ENCODE measurements at places on chromosomes 2 and 18.

DNA sequence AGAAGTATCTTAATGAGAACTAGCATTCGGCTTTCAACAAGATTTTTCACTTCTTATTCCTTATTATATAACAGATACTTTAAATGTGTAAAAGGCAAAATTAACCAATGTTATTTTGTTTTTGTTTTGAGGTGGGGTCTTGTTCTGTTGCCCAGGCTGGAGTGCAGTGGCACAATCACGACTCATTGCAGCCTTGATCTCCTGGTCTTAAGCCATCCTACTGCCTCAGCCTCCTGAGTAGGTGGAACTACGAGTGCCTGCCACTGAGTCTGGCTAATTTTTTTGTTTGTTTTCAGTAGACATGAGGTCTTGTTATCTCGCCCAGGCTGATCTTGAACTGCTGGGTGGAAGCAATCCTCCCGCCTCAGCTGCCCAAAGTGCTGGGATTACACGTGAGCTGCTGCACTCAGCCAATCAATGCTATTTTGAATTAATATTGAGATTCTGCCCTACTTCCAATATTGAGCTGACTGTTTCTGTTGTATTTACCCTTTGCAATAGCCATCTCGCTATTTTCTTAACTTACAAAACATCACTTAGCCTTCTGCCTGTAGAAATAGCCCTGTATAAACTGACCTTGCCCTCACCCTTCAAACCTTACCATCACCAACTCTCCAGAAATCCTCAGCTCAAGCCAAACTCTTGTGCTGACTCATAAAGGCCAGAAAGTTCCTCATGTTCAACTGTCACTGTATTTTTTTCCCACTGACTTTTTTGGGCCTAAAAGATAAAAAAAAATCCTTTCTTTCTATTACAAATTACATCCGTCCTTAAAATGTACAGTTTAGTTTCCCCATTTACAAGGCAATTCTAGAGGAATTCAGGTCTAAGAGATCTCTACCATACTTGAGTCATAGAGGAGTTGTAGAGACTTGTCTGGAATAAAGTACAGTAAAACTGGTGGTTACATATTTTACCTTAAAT, 94.3 kb downstream of the OLA1 start:
- no peak for DNase-seq

- DNase-seq = no peak
Observed at GRCh38 chr2:39246382-39246980, 2.7 kb upstream of the CDKL4 start.

- no peak for DNase-seq
Observed at GRCh38 chr2:212227755-212228154, 310.8 kb downstream of the ERBB4 start.

DNA sequence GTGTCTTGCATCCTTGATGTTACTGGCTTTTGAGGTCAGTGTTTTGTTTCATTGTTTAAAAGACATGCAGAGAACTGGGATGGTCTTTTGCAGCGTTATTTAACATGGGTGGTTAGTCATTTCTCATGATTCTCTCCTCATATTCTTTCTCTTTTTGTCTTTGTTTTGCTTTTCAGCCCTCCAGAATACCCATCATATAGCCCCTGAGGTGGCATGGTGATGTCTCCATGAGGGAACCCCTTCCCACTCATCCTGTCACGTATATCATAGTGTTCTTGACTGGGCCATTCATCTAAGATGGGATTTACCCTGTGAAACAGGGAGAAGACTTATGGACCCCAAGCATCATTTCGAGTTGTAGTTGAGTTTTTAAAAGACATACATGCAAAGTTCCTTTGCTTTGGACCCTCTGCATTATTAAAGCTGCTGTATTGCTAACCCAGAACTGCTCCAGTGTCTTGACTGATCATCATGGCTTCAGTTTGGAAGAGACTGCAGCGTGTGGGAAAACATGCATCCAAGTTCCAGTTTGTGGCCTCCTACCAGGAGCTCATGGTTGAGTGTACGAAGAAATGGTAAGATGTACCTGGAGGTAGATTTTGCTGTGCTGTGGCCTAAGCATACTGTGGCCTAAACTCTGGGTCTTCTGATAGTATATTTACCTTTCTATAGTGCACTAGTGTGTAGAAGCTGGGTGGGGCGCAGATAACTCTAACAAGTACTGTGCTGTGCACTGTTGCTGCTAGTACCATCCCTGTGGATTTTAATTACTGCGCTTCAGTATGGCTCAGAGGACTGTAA, 1.4 kb downstream of the EHBP1 start:
- no peak for DNase-seq

DNA sequence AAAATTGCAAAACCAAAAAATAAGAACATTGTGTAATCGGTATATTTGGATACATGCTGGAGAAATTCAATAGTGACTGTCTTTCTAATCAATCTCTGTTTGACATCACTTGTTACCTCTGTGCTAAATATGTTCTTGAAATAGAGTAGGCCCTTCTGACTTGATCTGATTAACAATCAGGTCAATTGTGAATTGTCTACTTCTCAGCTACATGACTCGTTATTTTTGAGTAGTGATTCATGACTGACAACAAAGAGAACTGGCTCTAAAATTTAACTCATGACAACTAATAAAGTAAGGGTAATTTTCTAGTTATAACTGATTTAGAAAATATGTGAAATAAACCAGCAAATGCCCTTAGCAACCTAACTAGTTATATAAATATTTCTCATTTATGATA, 312.1 kb downstream of the TMX3 start:
- no peak for DNase-seq

GRCh38 chr2:177242121-177242987, 22.2 kb downstream of the NFE2L2 start:
- no peak for DNase-seq

GRCh38 chr2:100043081-100043890, 99.1 kb downstream of the AFF3 start:
- no peak for DNase-seq

GRCh38 chr2:202609381-202610145, 25.2 kb upstream of the FAM117B start:
- no peak for DNase-seq

DNA sequence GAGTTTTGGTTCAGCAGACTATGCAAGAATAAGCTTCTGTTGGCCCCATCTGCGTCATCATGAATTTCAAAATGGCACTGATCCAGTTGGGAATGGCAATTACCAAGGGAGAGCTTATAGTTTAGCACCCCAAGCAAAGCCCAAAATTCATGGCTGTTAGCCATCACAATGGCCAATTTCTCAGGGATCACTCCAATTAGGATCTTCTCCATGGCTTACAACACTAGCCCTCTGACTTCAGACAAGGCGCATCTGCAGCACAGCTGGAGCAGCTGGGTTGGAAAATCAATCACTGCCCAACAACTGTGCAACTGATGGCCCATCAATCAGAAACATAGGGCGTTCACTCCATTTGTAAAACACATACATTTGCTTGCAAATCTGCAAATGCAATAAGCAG, 273.6 kb downstream of the SRBD1 start:
- DNase-seq = no peak

GRCh38 chr2:176679061-176679669, 409.9 kb downstream of the MTX2 start:
- DNase-seq = no peak

- DNase-seq = no peak
Observed at GRCh38 chr2:18067588-18068384, 189.3 kb downstream of the KCNS3 start.

GRCh38 chr2:158753641-158754611, 41.2 kb upstream of the DAPL1 start:
- DNase-seq = no peak

DNA sequence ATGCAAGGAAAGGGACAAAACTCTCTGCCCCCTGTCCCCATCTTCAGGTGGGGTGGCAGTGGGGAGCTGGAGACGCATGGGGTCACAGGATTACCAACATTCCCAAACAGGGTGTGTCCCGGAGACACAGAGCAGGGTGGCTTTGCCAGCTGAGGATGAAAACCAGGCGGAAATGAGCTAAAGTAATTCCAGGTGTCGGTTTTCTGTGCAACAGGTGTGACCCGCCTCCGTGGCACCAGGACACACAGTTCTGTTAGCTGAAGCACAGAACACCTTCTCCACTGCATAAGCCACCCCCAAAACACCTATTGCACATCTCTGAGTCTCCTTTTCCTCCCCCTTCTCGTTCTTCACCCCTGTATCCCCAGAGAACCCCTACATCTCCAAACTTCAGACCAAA, 122.7 kb upstream of the GLI2 start:
- DNase-seq = no peak

DNA sequence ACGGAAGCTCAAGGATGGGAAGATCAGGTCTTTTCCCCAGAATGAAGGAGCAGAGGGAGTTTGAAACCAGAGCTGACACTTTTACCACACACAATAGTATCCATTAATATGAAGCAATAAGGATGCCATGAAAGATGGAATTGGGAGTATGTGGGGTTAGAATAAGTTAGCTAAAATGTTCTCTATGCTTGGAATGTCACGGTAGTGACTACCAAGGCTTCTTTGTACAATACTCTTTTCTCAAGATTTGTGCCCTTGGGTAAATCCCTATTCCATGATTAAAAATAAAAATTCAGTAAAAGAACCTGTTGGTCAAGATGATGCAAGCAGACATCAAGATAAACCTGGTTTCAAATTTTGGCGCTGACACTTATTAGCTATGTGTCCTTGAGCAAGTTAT, 75.0 kb downstream of the NRXN1 start:
- no peak for DNase-seq

GRCh38 chr2:175579646-175580045, 398.1 kb upstream of the ATP5MC3 start:
- no peak for DNase-seq

DNA sequence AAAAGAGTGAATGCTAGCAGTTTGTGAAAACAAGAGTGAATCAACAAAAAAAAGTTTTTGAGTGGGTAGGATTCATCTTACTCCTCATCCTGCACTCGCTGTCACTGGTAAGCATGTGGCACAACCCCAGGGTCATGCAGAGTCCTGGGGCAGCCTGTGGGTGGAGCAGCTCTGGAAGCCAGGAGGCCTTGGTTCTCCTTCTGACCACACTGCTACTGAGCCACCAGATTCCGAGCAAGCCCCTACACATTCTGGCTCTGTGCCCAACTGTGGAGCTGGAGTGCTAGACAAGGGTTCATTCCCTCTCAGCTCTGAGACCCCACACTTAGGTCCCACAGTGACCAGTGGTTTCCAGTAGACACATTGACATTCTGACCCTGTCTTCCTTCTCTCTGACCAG, 670.6 kb downstream of the BCL11A start:
- no peak for DNase-seq

- no peak for DNase-seq
Observed at GRCh38 chr18:59994357-59994756, 94.6 kb downstream of the PMAIP1 start.

GRCh38 chr2:217941886-217942728, 60.7 kb downstream of the TNS1 start:
- DNase-seq = no peak

- DNase-seq = no peak
Observed at GRCh38 chr2:161402297-161402696, 13.8 kb upstream of the TBR1 start.

DNA sequence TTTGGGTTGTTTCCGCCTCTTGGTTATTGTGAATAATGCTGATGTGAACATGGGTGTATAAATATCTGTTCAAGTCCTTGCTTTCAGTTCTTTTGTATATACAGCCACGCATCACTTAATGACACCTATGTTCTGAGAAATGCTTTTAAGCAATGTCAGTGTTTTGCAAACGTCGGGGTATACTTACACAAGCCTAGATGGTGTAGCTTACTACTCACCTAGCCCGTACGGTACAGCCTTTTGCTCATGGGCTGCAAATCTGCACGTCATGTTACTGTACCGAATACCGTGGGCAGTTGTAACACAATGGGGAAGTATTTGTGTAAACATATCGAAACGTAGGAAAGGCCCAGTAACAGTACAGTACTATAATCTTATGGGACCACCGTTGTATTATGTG, 12.4 kb downstream of the RALB start:
- no peak for DNase-seq

GRCh38 chr2:23532391-23533337, 147.7 kb downstream of the KLHL29 start:
- DNase-seq = no peak

GRCh38 chr2:100882645-100883613, 63.0 kb downstream of the NPAS2 start:
- no peak for DNase-seq

DNA sequence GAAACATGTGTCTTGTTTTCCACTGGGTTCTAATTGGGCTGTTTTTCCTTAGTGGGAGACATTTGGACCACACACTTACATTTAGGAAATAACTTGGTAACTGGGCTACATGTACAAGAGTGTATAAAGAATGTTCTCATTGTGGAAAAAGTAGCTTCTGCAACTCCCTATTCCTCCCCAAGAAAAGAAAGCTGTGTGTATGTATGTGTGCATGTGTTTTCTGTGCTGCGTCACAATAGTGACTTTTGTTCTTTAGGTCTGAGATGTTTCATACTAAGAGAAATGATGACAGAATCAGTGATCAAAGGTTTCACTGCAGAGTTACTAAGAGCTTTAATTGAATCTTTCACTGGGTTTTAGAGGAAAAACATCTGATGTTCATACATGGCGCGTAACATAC, 82.7 kb downstream of the TANC1 start:
- no peak for DNase-seq

DNA sequence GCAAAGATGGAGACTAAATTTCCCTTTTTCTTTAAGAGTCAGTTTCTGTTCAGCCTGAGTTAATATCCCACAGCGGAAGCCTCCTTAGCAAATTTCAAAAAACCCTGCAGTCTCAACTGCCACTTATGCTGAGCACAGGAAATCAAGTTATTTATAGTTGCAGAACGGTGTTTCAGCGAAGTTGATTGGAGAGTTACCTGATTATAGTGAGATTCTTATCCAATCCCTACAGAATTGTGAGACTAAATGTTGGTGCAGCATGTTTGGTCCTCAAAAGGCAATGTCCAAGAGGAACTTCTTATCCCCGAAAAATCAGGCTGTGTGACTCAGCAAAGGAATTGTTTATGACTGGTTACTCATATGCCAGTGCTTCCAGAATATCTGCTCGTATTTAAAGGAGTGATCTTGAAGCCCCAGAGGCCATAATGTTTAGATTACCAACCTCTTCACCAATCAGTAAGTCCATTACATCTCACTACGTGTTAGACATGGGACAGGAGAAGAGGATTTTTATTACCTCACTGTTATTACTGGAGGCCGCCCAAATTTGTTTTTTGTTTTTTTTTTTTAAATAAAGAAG, 67.9 kb downstream of the LRRFIP1 start:
- DNase-seq = no peak

GRCh38 chr2:46274586-46274985, 22.6 kb upstream of the EPAS1 start:
- no peak for DNase-seq

GRCh38 chr2:40488927-40489677, 37.2 kb upstream of the SLC8A1 start:
- no peak for DNase-seq

GRCh38 chr2:96402591-96402990, 67.0 kb downstream of the NCAPH start:
- no peak for DNase-seq

Measured in thoracic aorta (tissue), 2 donors.